CD4-positive, alpha-beta T cell treated with Interleukin-21 for 1 hour (primary cell): ENCODE measurements at places on chromosomes 11 and 22.
A peak's percentile ranks its signal among the peaks of the same experiment; 100 is the strongest.

GRCh38 chr22:24550028-24550901 lies 4.7 kb downstream of the GUCD1 start:
- DNase-seq: no peak

- no peak for DNase-seq
Observed at GRCh38 chr11:88431675-88432341, 94.3 kb upstream of the CTSC start.

GRCh38 chr11:87190071-87190470 lies 152.3 kb downstream of the TMEM135 start:
- DNase-seq: no peak

GRCh38 chr11:17526931-17527627 lies 17.1 kb downstream of the USH1C start:
- no peak for DNase-seq

GRCh38 chr11:108871152-108871551 lies 206.3 kb downstream of the DDX10 start:
- DNase-seq: peak; percentile 19

DNA sequence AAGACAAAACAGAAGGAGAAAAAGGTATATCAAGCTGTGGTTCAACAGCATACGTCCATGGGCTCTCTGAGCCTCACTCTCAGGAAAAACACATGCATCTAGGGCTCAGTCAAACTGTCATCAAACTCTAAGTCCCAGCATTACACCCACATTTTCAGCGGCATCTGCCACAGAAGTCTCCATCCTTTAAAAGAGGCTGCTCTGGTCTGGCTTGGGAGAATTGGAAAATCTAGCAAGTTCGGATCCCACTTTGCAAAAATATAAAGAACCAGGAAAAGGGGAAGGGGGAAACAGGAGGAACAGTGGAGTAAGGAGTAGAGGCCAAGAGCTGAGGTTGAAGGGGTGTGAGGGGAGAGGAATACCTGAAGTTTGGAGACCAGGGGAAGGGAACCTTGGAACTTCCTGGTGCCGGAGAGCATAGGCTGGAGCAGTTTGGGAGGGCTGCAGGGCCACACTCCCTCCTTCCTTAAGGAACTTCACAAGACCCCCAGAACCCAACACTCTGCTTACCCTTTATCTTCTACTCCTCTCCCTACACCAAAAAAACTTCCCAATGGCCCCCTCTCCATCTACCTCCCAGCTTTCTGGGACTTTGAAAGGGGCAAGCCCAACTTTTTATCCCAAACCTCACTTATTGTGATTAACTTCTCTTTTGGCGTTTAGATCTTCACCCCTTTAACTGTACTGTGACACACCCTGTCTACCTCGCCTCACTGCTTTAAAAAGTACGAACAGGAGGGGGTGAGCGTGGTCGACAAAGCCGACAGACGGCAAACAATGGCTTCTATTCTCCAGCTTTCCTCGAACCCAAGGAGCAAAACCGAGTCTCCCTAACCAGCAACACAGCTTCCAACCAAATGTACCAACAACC lies 4.0 kb downstream of the PAX6 start:
- no peak for DNase-seq

- DNase-seq: no peak
Observed at GRCh38 chr11:69923641-69924307, 104.6 kb upstream of the FGF3 start.

- no peak for DNase-seq
Observed at GRCh38 chr11:8067567-8067928, 13.5 kb upstream of the TUB start.

DNA sequence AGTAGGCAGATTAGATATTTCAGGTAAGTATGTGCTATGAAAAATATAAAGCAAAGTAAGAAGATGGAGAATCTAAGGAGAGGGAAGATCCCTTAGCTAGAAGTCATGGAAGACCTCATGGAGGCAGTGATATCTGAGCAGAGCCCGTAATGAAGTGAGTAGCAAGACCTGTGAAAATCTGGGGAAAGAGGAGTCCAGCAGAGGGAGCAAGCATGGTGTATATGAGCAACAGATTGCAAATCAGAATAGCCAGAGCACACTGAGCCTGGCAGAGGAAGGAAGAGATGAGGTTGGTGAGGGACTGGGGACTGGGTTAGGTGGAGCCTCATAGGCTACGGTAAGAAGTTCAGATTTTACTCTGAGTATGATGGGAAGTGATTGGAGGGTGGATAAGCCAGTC lies 9.4 kb downstream of the LHFPL7 start:
- no peak for DNase-seq

DNA sequence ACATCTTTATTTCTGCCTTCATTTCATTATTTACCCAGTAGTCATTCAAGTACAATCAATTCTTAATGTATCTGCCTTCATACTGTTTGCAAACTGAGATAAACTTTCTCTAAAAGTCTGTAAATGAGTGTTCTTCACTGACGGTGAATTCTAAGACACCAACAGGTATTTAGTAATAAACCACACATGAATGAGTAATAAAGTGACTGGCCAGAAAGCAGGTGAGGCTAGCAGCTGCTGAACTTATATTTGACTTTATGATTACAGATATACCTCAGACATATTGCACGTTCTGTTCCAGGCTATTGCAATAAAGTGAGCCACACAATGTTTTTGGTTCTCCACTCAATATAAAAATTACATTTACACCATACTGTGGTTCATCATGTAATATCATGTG lies 1894.0 kb upstream of the RAG2 start:
- DNase-seq: no peak

- no peak for DNase-seq
Observed at GRCh38 chr22:23383491-23384361, 196.4 kb downstream of the IGLL1 start.

DNA sequence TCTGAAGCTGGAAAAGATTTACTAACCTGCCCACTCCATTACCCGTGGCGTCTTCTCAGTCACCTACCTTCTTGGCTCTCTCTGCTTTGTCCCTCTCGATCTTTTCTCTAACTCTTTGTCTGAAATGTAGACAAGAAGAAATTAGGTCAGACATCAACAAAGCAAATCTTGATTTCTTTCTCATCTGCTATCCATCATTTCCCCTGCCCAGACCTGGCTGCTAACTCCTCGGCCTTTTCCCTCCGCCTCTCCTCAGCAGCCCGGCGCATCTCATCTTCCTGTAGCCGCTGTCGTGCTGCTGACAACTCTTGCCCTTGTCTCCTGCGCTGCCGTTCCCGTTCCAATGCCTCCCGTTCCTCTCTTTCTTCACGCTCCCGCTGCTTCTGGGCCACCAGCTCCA lies 1.2 kb downstream of the UBXN1 start:
- DNase-seq: no peak

DNA sequence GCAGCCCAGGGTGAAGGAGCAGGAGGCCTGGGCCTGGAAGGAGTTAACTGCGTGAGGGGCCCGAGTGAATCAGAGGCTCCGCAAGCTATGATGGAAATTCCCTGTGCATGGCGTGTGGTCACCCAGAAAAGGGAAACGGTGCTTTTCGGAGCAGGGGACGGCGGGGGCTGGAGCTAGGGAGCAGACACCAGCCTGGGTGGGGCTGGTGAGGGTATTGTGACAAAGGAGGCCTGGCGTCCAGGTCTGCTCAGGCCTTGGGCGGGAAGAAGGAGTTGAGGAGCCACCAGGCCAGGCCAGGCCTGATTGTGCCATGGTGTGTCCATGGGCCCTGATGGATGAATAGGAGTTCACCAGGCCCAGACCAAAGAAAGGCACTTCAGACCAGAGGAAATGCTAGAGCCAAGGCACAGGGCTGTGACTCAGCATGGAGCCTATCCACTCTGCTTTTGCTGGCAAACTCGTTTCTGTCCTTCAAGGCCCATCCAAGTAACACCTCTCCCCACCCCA lies 12.8 kb upstream of the SPI1 start:
- DNase-seq: no peak

- no peak for DNase-seq
Observed at GRCh38 chr11:68763181-68763721, 11.9 kb upstream of the TESMIN start.

DNA sequence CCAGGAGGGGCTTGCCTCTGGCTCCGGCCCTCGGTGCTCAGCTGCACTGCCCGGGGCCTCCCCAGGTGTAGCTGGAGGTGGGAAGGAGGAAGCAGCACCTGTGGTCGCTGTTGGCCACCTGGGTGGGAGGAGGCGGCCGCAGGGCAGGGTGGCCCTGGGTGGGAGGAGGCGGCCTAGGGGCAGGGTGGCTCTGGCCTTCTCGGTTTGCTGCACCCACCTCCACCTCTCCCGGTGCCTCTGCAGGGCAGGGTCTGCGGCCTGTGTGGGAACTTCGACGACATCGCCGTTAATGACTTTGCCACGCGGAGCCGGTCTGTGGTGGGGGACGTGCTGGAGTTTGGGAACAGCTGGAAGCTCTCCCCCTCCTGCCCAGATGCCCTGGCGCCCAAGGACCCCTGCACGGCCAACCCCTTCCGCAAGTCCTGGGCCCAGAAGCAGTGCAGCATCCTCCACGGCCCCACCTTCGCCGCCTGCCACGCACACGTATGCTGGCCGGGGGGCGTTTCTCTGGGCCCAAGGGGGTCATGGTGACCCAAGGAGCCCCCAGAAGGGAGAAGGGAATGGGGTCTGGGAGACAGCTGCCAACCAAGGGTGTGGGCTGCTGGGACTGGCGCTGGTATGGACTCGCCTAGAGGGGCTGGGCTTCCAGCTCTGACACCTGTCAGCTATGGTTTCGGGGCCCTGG lies 20.6 kb downstream of the MUC5AC start:
- no peak for DNase-seq

DNA sequence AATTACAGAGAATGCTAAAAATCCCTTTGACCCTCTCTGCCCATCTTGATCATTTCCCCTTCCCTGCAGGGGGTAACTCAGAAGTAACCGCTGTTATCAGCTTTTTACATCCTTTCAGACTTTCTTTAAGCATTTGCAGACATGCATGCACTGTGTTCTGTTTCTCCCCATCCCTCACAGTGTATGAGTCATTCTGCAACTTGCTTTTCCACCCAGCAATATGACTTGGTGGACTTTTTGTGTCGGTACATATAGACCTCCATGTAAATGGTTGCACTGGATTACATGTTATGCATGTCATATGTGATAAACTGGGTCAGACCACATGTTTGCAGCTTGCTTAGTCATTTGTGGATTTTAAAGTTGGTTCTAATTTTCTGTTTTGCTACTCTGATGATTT lies 87.7 kb upstream of the NECTIN1 start:
- no peak for DNase-seq

- no peak for DNase-seq
Observed at GRCh38 chr11:12938590-12939247, 70.4 kb upstream of the RASSF10 start.

- DNase-seq: no peak
Observed at GRCh38 chr11:68043349-68044144, 4.7 kb downstream of the TCIRG1 start.

DNA sequence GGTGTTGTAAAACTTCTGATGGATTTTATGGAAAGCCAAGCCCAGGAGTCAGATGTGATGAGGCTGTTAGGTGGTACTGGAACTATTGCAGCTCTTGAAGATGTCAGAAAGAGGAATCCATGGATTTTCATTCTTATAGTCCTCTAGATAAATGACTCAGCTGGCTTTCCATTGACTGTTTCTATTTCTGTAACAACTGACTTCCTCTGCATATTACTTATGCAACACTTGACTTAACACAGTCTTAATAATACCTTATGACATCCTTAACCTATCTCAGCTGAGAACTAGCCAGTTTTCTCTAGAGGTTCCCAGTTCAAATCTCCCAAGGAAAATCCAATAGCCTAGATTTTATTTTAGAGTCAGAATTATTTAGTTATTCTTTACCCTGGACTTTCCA lies 263.8 kb downstream of the LUZP2 start:
- DNase-seq: no peak

- no peak for DNase-seq
Observed at GRCh38 chr22:50189184-50189848, 3.6 kb downstream of the TRABD start.

DNA sequence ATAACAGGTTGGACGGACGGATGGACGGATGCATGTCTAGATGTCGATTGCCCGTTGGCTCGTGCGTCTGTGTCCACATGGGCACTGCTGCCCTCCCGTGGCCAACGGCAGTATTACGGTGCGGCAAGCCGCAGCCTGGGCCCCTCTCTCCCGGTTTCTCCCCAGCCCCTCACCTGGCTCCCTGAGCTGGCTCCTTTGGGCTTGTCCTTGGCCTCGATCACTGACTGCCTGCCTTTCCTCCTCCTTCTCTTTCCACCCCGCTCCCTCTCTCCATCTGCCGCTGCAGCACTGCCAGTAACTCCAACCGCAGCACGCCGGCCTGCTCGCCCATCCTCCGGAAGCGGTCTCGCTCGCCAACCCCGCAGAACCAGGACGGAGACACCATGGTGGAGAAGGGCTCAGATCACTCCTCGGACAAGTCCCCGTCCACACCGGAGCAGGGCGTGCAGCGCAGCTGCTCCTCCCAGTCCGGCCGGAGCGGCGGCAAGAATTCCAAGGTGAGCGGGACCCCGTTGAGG lies 77.3 kb downstream of the SCN3B start:
- peak; percentile 43 for DNase-seq

- no peak for DNase-seq
Observed at GRCh38 chr22:19663286-19663815, 51.0 kb upstream of the SEPTIN5 start.

DNA sequence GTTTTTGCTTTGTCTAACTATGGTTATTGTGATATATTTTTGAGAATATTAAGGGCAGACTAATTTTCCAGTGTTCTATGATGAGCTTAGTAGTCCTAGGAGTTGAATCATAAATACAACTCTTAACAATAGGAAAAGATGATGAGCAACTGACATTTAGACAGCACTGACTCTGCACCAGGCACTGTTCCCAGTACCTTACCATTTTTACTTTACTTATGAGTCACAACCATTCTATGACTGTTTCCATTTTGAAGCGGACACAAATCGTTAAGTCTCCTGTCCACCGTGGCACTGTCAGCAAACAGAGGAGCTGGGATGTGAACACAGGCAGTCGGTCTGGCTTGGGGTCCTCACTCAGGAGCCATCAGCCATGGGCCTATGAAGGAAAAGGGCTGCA lies 3.4 kb upstream of the SCGB2A2 start:
- no peak for DNase-seq

GRCh38 chr22:20619045-20619892 lies 111.9 kb downstream of the MED15 start:
- DNase-seq: no peak

DNA sequence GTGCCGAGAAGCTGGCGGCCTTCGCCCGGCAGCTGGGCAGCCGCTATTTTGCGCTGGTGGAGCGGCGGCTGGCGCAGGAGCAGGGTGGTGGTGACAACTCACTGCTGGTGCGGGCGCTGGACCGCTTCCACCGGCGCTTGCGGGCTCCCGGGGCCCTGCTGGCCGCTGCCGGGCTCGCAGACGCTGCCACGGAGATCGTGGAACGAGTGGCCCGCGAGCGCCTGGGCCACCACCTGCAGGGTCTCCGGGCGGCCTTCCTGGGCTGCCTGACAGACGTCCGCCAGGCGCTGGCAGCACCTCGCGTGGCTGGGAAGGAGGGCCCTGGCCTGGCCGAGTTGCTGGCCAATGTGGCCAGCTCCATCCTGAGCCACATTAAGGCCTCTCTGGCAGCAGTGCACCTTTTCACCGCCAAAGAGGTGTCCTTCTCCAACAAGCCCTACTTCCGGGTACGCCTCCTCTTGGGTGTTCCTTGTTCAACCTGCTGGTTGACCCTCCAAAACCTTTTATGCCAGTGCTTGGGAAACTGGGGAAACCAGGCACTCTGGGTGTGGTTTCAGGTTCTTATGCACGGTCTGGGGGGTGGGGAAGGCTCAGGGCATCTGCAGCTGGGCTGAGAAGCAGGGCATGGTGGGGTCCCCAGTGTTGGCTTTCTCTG lies 3.1 kb upstream of the TM7SF2 start:
- DNase-seq: no peak
